Non-pigmented ciliary epithelial cell (primary cell): ENCODE measurements at places on chromosomes 7 and 10.

DNA sequence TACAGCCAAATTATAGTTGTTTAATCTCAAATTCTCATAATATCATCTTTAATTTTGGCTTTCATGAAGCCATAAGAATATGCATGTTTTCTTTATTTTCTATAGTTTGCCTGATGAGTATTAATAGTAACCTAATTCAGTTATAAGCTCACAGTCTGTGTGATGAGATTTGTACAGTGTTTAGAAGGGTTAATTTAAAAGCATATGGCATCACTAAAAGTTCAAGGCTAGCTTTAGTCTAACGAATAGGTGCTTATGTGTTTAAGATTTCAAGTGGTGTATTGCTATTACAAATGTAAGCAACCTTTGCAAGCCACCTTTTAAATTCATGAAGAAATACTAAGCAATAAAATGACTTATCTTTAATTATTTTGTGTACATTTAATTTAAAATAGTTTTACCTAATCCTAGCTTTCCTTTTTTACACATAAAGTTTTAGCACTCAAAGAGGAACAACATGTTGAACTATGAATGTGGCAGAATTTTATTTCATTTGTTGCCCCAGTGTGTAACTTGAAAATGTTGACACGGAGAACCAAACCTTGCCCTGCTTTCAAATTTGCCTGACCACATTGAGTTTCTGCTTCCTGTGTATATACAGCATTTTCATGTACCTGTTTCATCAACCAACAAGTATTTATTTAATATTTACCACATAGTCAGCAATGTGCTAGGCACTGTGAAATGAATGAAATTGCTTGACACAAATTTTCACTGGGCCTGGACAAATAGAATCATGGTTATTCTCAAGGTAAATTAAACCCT is 41.5 kb downstream of the TET1 start:
- no peak for DNase-seq

- DNase-seq, result no peak
Measured at GRCh38 chr7:36611703-36612102, 112.6 kb downstream of the AOAH start.

DNA sequence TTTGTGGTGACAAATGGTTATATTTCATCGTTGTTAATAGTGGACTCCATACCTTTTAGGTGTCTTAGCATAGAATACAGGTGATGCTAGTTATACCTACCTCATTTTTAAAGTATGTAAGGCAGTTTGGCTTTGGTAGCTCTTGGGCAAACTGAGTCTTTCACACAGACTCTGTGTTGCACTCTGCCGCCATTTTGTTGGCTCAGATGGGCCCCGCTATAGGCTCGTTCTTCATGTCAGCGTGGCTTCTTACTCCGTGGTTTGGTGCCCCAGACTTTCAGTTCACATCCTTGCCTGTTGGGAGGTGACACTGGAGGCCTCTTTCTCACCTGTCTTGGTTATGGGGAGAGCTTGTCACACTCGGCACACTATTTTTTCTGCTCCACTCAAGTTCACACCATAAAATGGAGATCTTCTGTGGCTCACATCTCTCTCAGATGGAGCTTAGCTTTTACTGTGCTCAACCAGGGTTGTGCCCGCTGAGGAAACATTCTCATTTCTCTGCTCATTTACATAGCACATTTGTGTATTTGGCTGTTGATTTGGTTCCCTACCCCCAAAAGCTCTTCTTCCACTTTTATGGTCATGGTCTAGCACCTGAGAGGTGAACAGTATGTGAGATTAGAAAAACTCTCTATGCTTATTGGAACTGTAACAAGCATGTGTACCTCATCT is 178.5 kb downstream of the ARID5B start:
- DNase-seq, result no peak

- no peak for DNase-seq
Measured at GRCh38 chr10:18650404-18650997, 886 bp downstream of the NSUN6 start.

DNA sequence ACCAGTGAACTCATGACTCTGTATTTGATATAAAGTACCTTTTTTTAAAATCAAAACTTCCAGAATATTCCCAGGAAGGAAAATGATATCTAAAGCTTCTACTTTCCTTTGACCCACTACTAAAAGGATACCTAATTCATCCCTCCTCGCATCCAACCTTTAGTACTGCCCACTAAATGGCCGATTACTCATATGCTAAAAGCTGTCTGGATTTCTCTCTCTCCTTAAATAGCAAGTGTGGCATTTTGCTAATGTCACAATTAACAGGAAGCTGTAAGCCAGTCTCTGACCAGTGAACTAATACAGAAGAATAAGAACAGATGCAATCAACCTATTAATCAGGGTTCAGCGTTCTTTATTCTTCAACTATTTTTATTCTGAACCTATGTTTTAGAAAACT is 59.0 kb downstream of the DNAJB9 start:
- DNase-seq, result no peak

DNA sequence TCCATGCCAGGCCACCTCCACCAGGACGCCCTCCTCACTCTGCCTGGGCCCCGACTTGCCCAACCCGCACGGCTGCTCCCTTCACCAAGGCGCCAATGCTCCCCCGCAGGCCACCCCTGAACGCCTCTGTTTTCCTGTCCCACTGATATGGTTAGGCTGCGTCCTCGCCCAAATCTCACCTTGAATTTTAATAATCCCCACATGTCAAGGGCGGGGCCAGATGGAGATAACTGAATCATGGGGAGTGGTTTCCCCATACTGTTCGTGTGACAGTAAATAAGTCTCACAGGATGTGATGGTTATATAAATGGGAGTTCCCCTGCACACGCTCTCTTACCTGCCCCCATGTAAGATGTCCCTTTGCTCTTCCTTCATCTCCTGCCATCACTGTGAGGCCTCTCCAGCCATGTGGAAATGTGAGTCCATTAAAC is 29.8 kb downstream of the RSU1 start:
- no peak for DNase-seq

DNA sequence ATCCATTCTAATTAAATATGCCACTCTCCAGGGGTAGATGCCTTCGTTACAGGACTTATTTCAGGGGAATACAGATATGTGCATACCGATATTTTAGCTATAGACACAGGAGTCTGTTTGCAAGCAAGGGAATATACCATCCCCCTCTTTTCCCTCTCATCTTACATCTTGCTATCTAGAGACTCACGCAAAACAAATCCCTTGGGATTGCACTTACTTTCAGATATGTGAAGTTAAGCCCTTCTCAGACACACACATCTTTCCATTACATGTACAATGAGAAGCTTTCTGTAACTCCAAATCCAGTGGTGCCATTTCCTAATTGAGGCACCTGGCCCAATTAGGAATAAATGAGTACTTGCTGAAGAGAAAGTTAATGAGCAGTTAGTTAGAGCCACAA is 250.4 kb upstream of the FZD8 start:
- no peak for DNase-seq

DNA sequence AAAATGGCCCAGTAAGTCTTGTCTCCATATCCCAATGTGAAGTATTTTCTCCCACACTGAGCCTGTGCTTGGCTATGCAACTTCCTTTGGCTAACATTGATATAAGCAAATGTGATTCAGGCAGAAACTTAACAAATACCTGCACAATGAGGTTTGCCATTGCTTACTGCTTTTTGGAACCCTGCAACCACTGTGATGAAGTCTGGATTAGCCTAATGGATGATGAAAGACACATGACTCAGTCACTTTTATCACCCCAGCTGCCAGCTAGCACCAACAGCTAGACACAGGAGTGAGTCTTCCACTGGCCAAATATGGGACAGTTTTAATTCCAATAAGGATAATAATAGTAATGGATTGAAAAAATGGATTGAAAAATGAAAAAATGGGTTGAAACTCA is 854.5 kb downstream of the GRM8 start:
- DNase-seq, result no peak

DNA sequence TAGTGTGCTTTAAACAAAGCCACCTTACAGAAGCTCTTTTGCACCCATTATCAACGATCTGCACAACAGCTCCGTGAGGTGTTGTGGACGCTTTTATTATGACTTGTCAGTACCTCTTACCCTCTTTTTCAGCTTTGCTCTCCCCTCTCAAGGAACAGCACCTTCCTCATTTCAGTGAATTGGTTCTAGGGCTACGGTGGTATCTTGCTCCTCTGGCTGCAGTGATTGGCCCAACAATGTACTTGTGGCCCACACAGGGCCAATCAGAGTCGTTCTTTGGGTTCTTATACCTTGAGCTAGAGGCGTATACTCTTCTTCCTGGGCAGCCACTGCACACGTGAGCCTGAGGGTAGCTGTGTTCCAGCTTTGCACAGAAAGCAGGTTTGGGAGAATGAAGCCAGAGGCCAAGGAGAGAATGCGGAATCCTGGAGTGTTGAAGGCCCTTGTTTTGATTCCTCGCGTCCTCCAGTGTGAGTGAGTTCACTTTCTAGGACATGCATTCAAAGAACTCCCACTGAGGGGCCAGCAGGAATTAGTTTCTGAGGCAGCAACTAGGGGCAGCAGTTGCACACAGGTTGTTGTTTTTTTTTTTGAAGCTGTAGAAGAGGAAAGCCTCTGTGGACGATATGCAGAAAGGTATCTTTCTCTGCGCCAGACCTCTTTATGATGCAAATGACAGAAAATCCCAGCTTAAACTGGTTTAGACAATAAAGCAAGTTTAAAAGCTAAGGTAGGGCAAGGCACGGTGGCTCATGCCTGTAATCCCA is 49.8 kb upstream of the PDZD8 start:
- no peak for DNase-seq

- no peak for DNase-seq
Measured at GRCh38 chr7:88669913-88670312, 89.6 kb upstream of the ZNF804B start.

DNA sequence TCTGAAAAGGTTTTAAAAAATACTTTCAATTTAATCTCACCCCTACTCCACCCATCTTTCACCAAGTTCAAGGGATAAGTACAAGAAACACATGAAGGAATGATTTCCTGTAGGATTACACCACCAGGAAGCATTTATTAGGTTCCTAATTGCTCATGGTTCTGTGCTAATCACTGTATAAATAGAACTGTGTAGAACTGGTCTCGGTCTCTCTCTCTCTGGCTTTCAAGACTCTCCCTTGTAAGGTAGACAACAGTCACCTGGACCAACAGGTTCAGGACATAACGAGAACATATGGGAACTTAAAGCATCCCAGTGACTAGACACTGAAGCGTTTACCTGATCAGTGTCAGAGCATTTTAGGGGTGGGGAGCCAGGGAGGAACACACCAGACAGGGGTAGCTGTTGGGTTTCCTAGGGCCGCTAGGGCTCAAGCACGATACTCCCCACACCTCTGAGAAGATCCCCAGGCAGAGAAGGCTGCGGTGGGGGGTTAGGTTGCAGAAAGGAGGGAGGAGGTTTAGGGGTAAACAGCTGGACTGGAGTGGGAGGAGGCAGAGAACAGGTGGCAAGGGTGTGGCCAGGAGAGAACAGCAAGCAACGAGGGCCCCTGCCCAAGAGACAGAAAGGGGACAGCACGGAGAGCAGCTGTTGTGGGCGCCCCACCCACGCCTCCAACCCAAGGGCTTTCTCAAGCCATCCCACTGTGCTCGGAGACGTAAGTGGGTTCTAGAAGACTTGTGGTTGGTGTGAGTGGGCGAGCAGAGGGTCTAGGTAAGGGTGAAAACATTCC is 52.5 kb upstream of the USP6NL start:
- no peak for DNase-seq

- DNase-seq, result no peak
Measured at GRCh38 chr10:118249714-118250113, 92.4 kb downstream of the FAM204A start.

GRCh38 chr7:43700059-43700501 is 29.2 kb downstream of the COA1 start:
- DNase-seq, result peak; percentile 30

DNA sequence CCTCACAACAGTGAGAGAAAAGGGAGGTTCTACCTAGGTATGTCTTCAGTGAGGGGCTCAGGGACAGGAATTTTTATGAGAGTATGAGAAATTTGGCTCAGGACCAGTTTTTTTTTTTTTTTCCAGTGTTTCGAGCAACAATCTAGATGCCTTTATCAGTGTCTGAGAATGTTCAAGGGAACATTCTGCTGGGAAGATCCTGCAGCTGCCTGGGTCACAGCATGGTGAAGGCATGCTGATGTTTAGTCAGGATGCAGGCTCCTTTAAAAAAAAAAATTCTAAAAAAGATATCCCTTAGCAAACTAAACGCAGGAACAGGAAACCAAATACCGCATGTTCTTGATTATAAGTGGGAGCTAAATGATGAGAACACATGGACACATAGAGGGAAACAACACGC is 31.0 kb downstream of the SBDS start:
- peak; percentile 32 for DNase-seq

- DNase-seq, result no peak
Measured at GRCh38 chr10:125880719-125881118, 373 bp downstream of the DHX32 start.

DNA sequence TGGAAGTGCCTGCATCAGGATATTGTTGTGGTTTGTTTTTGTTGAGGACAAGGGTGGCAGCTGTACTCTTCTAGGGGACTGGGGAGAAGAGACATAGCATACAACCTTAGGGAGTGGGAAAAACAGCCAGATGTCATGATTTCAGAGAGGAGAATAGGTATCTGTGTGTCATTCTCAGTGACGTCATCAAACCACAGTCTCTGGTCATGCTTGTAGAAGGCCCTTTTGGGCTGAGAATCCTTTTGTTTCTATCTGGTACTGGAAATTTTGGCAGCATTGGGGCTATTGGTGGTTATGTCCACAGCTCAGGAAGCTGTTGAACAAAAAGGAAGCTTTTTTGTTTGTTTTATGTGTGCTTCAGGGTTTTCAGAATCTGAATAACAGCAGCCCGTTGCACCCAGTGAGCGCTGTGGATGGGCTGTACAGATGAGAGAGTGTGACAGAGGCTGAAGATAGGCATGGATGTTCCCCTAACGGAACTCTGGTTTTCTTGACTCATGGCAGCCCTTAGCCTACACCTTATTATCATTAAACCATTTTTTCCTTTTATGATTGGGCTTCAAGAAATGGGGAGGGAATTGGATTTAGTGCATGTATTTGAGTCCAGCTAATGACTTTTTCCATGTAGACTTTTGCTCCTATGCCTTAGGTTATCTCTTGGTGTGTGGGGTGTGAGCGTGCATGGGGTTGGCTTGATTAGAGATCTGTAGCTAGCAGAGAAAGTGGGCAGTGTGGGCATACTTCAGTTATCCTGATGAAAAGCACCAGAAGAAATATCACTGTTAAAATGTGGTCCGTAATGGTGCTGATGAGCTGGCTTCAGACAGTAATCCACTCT is 65.7 kb downstream of the SND1 start:
- no peak for DNase-seq

GRCh38 chr7:157903710-157904109 is 566.9 kb downstream of the DNAJB6 start:
- no peak for DNase-seq
